ENCODE measurements at places on chromosomes 12 and 14.
A peak's percentile ranks its signal among the peaks of the same experiment; 100 is the strongest.

GRCh38 chr12:49428793-49429192 lies 61.5 kb downstream of the SPATS2 start:
- DNase-seq: no peak

GRCh38 chr12:120115692-120116440 lies 687 bp downstream of the RAB35 start:
- no peak for DNase-seq

GRCh38 chr12:79561401-79562132 lies 129.2 kb downstream of the PAWR start:
- DNase-seq: no peak

DNA sequence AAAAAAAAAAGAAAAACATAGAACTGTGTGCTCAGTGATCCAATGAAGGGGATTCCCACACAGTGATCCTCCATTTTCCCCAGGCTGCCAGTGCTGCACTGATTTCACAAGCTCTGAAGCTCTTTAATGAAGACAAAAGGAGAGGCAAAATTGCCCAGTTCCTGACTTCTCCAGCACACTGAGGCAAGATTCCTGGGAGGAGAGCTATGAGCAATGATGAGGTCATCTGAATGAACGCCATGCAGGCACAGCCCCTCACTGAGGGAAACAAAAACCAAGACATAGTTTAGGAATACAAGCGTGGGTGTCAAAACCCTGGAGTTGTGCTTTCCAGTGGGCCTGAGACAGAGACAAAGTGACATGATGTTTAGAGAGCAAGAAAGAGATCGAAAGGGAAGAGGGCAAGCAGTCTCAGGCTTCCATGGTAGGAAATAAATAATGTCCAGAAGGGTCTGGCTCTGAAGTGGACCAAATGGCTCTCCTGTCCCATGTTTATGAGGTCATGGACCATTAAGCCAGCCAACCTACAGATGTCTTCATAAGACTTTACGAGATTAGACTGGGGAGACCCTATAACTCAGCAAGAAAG lies 40.9 kb upstream of the SMUG1 start:
- no peak for DNase-seq

GRCh38 chr12:132262256-132263060 lies 66.9 kb downstream of the GALNT9 start:
- DNase-seq: no peak

GRCh38 chr14:77980475-77981321 lies 180.8 kb downstream of the ADCK1 start:
- DNase-seq: no peak

- DNase-seq: no peak
Measured at GRCh38 chr12:98533723-98534251, 18.4 kb downstream of the TMPO start.

GRCh38 chr12:108668063-108668462 lies 34.4 kb upstream of the SELPLG start:
- DNase-seq: no peak

DNA sequence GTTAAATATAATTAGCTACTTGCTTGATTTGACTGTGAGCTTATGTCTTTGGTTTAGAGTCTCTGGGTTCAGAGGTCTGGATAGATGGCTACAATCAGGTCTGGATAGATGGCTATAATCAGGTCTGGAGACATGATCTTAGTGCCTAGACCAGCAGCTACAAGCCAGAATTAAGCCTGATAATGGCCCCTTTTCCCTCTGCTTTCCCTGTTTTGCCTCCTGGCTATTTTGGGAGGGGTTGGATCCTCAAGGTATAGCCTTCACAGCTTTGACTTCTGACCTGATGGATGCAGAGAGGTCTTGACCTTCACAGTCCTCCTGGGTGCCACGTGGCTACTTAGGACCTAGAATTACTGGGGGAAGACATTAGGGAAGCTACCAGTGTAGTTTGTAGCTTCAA lies 877.7 kb downstream of the GALC start:
- DNase-seq: no peak

DNA sequence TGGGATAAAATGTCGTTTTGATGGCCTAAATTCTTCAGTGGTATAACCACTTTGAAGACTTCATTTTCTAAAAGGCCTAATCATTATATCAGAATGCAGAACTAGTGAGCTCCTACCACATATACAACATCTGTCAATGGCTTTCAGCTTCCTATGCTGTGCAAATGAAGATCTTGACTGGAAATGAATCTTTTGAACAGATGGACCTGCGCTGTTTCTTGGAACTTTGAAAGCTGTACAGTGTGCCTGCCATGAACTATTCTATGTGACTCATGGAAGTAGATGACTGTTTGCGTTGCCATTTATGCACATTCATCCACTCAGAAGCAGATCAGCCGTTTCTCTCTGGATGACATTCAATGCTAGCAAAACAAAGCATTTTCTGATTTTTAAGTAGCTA lies 542.2 kb upstream of the USP15 start:
- DNase-seq: no peak

- DNase-seq: no peak
Measured at GRCh38 chr12:68378872-68379606, 46.9 kb upstream of the MDM1 start.

DNA sequence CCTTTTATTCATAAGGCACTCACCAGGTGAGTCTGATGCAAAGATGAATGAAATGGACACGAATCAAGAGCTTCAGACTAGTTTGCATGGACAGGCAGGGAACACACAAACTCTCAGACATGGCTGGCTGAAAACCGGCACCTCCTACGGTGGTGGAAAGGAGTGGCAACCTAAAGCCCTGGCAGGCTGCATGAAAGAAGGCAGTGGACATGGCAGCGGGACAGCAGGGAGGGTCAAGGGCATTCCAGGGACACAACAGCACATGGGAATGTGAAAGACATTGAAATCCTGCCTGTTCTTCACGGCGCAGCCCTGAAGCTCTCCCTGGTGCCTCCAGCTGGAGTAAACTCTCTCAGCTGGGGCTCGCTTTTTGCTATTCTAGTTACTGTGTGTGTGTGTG lies 16.6 kb upstream of the LRTM2 start:
- DNase-seq: peak; percentile 29

DNA sequence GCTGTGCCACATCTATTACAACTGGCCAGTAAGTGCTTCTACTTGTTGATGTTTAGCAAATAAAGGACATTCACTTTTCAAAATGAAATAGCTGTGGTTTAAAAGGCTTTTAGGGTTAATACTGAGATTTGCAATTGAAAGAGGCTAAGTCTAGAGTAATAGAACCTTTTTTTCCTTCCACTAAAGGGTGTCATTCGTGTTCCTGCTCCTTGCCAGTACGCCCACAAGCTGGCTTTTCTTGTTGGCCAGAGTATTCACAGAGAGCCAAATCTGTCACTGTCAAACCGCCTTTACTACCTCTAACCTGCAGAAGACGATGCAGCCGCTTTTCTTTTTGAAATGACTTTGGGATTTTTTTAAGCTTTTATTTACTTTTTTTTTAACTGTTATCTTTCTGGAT lies 33.6 kb downstream of the PIWIL1 start:
- no peak for DNase-seq

DNA sequence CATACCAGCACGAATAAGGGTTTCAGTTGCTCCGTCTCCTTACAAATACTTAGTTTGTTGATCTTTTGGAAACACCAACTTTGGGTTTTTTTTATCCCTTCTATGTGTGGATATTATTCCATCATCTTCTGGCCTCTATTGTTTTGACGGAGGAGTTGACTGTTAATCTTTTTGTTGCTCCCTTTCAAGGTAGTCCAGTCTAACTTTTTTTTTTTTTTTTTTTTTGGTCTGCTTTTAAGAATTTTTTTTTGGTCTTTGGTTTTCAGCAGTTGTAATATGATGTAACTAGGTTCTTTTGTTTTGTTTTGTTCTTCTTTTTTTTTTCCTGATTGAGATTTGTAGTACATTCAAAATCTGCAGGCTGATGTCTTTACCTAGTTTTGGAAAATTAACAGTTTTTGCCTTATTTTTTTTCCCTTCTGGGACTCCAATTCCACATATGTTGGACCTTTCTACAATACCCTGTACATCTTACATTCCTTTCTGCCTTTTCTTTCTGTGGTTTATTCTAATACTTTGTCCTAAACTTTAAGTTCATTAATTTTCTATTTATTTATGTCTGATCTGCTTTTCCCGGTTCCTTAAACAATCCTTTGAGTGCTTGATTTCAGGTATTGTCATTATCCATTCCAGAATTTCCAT lies 54.9 kb downstream of the DNAH10 start:
- no peak for DNase-seq

DNA sequence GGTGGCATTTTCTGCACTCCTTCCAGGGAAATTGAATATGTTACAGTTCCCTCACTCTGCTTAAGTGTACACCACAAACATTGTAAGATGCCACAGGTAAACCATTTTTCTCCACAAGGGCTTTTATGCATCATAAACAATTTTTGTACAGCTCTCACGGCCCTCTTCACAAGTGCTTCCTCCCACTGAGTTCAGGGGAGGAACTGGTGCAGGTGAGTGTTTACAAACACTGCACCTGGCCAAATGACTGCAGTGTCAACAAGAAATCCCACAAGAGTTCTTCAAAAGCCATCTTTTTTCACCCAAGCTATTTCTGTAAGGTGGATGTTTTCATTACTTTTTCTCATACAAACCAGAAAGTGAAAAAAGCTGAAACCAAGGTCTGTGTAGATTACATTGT lies 973.2 kb downstream of the AACS start:
- DNase-seq: no peak

DNA sequence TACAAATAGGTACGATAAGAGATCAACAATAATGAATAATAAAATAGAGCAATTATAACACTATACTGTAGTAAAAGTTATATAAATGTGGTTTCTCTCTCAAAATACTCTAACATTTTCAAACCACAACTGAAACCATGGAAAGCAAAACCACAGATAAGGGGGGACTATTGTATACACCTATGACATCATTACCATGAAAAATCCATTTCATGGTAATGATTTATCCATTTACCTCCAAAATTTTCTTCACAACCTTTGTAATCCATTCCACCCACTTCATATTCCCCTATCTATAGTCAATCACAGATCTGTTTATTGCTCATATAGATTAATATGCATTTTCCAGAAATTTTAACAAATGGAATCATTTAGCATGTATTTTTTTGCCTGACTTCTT lies 163.9 kb upstream of the G2E3 start:
- DNase-seq: no peak

Measured in activated T-cell treated with anti-CD3 and anti-CD28 coated beads, Interleukin-2, amount 50 U/mL, for 24 hours (primary cell).